ENCODE measurements at places on chromosomes 2 and 18. TPM values are rescaled to one million over a fixed set of nuclear protein-coding genes. Genes with fewer than 3 reads are reported as not detected.

SULT1C4 gene
- total RNA-seq = not detected

BCL11A gene
- 4.6 TPM for total RNA-seq

NAT8 gene
- not detected for total RNA-seq

CDH2 gene
- 0.08 TPM for total RNA-seq

TDRD15 gene
- not detected for total RNA-seq

ADD2 gene
- total RNA-seq = 0.04 TPM

FAP gene
- total RNA-seq = 20.7 TPM

PIEZO2 gene
- total RNA-seq = not detected

TNFAIP6 gene
- total RNA-seq = not detected

KIF1A gene
- not detected for total RNA-seq

AKAIN1 gene
- not detected for total RNA-seq

TLX2 gene
- total RNA-seq = 0.08 TPM

VRK2 gene
- 19.6 TPM for total RNA-seq

CCDC74A gene
- total RNA-seq = 6.0 TPM

DCDC2C gene
- not detected for total RNA-seq

CD28 gene
- not detected for total RNA-seq

LYG1 gene
- total RNA-seq = 0.23 TPM

INO80D gene
- 6.5 TPM for total RNA-seq

TEX44 gene
- not detected for total RNA-seq

DTNA gene
- total RNA-seq = 1.5 TPM

SPIRE1 gene
- 25.2 TPM for total RNA-seq

PROKR1 gene
- total RNA-seq = not detected

ICOS gene
- not detected for total RNA-seq

NT5DC4 gene
- not detected for total RNA-seq
